RPMI8226 (cell line): ENCODE measurements at places on chromosomes 3 and 15.

DNA sequence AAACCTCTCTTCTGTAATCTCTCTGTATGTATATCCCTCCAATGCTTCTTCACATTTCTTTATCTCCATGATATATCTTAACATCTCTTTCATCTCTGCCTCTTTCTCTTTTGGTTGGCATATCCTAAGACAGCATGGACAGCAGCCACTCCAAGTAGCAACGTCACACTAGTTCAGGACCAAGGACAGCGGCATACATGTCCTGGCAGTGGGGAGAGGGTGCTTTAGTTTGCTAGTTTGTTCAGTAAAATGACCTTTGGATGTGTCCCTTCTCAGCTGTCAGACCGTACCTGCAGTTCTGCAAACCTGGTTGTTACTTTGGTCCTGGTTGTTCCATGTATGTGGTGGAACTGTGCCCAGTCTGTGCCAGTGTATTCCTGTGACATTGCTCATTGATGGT, 225.6 kb upstream of the ROPN1 start:
- peak; percentile 68 for DNase-seq

DNA sequence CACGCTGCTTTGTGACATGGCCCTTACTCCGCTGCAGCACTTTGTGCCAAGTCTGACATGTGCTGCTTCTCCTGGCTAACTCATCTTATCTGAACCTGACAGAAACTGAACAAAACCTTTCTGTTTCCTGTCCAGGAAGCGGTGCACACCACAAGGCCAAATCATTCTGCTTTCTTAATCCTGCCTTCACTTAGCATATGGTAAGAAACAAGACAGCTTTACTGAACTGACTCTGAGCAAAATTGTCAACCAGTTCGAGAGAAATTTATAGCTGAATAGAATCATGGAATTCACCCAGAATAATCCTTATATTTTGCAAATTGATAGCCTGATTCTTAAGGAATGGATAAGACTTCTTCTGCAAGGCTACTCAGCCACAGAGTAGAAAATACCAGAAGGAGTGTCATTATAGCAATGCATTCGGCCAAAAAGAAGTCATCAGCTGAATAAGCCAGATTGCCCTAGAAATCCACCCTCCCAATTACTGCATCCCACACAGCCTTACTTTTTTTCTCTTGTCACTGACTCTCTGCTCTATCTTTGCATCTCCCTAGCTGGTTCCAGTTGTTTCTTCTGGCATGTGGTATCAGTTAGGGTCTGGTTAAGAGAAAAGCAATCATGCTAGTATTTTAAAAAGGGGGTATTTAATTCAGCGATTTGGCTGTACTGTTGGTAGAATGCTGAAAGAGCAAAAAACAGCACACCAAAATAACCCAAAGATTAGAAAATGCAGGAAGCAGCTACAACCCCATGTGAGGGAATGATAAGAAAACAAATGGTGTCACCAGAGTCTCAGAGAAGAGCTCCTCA, 41.6 kb upstream of the STRIT1 start:
- DNase-seq: peak; percentile 58

DNA sequence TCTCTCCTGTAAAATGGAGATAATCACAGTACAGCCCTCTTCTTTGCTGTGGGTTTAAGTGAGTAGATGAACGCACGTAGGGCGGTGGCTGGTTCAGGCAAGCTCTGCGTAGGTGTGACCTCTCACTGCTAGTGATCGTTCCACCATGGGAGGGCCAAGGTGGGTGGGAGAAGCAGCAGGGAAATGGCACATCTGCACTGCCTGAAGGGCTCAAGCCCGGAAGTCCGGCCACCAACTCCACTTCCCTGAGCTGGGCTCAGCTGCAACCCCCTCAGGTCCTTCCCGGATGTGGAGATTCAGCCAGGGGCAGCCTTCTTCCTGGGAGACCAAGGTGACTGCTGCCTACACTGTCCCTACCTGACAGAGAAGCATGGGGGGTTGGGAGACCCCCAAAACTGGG, 102.9 kb downstream of the ADCY5 start:
- DNase-seq: no peak

GRCh38 chr3:58609990-58610389, 32.8 kb upstream of the FAM107A start:
- no peak for DNase-seq

DNA sequence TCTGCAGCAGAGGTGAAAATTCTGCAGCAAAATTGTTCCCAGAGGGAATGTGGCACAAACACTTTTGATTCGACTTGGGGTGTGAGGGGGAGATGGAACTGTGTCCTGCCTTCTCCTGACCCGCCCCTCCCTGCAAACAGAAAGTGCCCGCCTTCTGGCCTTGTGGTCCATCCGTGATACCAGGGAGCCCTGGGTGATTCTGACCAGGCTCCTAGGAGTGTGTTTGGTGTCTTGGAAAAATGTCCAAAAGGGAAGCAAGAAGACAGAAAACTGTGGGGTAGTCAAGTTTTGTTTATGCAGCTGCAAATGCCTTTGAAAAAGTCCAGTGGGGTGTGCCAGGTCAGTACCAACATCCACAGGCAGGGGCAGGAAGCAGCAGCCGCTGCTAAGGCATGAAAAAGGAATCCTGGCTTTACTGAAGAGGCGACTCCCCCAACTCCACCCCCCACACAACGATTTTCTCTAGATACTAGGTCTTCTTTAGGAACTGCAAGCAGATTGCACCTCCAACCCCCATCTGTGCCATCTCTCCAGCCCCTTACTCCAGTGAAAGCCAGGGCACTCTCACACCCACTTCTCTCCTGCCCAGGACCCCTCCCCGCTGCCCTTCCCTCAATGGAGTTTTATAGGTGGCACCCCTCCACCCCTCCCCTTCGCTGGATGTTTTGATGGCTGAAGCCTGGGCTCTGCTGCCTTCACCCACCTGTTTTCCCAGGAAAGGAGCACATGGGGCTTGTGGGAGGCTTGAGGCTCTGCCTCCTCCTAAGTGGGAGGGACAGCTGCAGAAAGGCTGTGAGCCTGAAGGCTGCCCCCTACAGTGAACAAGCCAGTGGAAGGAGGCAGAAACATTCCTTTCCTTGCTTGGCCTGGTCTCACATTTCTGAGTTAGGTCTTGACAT, 82.4 kb upstream of the HERC1 start:
- peak; percentile 26 for DNase-seq

DNA sequence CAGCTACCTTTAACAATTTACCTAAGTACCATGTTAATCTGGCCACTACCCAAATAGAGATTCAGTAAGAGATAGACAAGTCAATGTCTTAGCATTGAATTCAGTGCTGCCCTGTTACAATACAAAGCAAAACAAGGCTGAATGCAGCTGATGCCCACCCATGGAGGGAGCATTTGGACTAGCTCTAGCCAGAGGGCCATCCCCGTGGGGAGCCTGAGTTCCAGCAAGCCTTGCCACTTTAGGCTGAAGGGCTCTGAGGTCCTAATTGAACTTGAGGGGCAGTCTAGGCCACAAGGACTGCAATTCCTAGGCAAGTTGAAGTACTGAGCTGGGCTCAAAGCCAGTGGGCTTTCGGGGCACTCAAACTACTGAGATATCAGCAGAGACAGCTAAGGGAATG, 265.9 kb downstream of the EFHB start:
- no peak for DNase-seq

GRCh38 chr15:73751511-73751898, 1.6 kb downstream of the INSYN1 start:
- no peak for DNase-seq

- no peak for DNase-seq
These were observed 16.7 kb downstream of the SMAD3 start for GRCh38 chr15:67082007-67082536.

GRCh38 chr3:107916171-107916570, 174.7 kb downstream of the CD47 start:
- DNase-seq: no peak

GRCh38 chr15:80569656-80570055, 125.5 kb upstream of the ABHD17C start:
- no peak for DNase-seq
